Activated T-helper 2 cell treated with anti-CD3 and anti-CD28 coated beads, Interferon-gamma antibody, Interleukin-2, Interleukin-4, amounts not matched to agents 10 μg/mL and 5 μg/mL and 100 μg/mL, durations not matched to agents 14 hours and 24 hours and 36 hours (primary cell): ENCODE measurements at places on chromosomes 2 and 18. TPM values are rescaled to one million over a fixed set of nuclear protein-coding genes. Genes with fewer than 3 reads are reported as not detected.

DNA sequence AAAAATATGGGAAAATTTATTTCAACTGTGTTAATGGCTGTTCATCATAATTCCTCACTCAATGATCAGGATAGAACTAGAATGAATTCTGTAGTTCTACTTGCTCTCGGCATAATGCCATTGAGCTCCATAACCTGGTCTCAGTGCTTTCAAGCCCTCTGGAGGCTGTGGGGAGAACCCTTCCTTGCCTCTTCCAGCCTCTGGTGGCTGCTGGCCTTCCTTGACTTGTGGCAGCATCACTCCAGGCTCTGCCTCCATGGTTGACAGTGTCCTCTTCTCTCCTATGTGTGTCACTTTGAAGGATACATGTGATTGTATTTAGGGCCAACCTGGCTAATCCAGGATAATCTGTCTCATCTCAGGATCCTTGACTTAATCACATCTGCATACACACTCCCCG is 26.9 kb upstream of the CABYR start:
- DNase-seq: no peak

- no peak for DNase-seq
Observed at GRCh38 chr2:222693837-222694236, 22.4 kb downstream of the MOGAT1 start.

HJURP gene
- total RNA-seq: 50.5 and 52.4 TPM in 2 replicates

GRCh38 chr2:128374711-128375413 is 56.2 kb upstream of the HS6ST1 start:
- no peak for DNase-seq

GRCh38 chr2:146701183-146701582 is 1143.6 kb upstream of the ACVR2A start:
- no peak for DNase-seq

IL36B gene
- not detected in 2 replicates for total RNA-seq

- DNase-seq: no peak
Observed at GRCh38 chr2:238242731-238243495, 3.1 kb upstream of the HES6 start.

DNA sequence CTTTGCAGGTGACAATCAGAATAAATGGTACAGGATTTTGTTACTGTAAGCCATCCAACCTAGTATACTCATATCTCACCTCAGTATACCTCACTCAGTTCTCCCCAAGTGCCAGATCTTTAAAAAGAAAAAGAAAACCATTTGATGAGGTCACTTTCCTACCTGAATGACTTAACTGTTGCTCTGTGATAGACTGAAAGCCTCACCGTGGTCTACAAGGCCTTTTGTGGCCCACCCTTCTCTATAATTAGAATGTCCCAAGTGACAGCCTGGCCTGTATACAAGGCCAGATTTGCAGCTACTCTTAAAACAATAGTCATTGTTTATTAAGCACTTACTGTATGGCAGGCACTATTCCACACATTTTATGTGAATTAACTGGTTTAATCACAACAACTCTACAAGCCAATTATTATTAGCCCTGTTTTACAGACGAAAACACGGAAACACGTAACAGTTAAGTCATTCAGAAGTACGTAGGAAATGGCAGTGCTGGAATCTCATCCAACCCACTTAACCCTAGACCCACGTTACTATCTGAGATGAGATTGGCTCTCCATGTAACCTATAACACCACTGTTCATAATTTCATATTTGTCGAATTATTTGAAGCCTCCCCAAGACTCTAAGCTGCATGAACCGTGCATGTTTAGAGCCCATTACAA is 28.3 kb downstream of the PKP4 start:
- DNase-seq: no peak

- no peak for DNase-seq
Observed at GRCh38 chr2:203209538-203209937, 29.3 kb upstream of the CYP20A1 start.

CELF4 gene
- not detected in 2 replicates for total RNA-seq

GRCh38 chr2:242052421-242052820 is 182.9 kb downstream of the RTP5 start:
- DNase-seq: no peak

- no peak for DNase-seq
Observed at GRCh38 chr18:50806208-50806616, 13.6 kb downstream of the MRO start.

- no peak for DNase-seq
Observed at GRCh38 chr2:222862909-222863544, 2.2 kb downstream of the ACSL3 start.

DNA sequence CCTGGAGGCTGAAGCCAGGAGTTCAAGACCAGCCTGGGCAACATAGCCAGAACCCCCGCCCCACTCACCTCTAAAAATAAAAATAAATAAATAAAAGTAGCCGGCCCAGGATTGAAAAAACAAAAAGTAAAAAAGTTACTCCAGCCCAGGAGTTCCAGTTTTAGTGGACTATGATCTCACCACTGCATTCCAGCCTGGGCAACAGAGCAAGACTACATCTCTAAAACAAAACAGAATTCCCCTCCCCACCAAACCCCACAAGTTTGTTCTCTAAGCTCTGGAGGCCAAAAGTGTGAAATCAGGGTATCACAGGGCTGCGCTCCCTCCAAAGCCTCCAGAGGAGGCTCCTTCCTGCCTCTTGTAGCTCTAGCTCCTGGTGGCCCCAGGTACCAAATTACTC is 1.7 kb downstream of the D2HGDH start:
- no peak for DNase-seq

- DNase-seq: no peak
Observed at GRCh38 chr18:47283476-47283875, 32.0 kb upstream of the SKOR2 start.
